ENCODE measurements at places on chromosomes 16 and 17.

DNA sequence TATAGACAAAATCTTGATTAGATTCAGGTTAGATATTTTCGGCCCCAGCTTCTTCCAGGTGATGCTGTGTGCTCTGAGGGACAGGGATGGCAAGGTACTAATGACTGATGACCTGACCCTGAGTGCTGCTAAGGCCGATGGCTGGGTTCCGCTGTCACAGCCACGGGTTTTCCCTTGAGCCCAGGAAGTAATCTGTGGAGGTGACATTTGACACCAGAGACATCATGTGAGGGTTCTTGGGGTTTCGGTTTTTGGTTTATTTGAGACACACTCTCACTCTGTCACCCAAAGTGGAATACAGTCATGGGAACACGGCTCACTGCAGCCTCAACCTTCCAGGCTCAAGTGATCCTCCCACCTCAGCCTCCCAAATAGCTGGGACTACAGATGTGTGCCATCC, 9.8 kb downstream of the OTOP3 start:
- no peak for DNase-seq

DNA sequence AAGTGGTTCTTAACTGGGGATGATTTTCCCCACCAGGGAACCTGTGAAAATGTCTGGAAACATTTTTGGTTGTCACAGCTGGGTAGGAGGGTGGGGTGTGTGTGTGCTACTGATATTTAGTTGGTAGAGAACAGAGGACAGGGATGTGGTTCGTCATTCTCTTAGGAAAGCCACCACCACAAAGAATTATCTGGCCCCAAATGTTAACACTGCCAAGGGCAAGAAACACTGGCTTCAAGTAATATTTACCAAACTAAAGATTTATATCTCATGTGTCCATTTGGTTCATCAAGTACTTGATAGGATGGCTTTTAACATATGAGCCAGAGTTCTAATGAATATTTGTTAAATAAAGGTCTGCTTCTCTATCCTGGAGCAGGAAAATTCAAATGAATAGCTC, 19.5 kb downstream of the MPHOSPH6 start:
- no peak for DNase-seq

GRCh38 chr17:45997624-45998023, 1.4 kb upstream of the STH start:
- no peak for DNase-seq

- DNase-seq, result no peak
These were observed 67.7 kb upstream of the ARL4D start for GRCh38 chr17:43330876-43331639.

- no peak for DNase-seq
These were observed 53.5 kb downstream of the SREBF1 start for GRCh38 chr17:17783116-17783824.

DNA sequence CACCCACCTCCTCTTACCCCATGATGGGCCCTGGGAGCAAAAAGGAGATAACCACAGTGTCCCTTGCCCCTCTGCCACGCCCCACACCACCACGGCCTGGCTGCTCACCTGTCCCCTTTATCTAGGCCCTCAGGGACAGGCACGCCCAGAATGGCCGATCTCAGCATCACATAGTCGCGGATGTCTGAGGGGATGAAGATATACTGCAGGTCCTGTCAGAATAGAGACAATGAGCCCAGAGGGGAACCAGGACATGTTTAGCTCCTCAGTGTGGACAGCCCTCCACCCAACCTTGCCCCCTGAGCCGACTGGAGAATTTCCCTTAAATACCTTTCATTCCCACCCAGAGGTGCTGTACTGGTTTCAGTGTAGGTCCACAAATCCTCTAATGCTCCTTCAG, 15.2 kb downstream of the ST6GALNAC2 start:
- DNase-seq, result no peak

GRCh38 chr16:61829631-61830030, 206.6 kb downstream of the CDH8 start:
- DNase-seq, result no peak

- no peak for DNase-seq
These were observed 20.2 kb downstream of the METTL22 start for GRCh38 chr16:8641671-8642070.

DNA sequence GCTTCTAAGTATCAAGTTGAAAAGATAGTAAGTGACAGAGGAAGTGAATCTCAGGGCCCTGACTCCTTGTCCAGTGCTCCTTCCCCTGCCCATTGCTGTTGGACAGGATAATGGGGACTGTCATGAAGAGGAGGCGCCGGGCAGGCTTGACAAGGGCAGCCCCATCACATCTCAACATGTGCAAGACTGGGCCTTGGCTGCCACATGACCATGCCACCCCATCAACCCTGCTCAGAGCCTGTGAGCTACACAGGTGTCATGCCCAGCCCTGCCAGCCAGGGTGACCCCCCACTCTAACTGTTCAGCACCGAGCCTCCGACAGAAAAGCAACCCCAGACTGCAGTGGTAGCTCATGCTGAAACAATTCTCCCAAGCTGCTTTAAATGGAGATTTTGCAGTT, 171.6 kb downstream of the C16orf78 start:
- no peak for DNase-seq

GRCh38 chr16:60137891-60138290, 1403.8 kb upstream of the GOT2 start:
- DNase-seq, result no peak

GRCh38 chr17:17605729-17606088, 14.2 kb upstream of the PEMT start:
- no peak for DNase-seq

- DNase-seq, result no peak
These were observed 236.4 kb downstream of the KATNIP start for GRCh38 chr16:27786221-27786922.

GRCh38 chr16:49471038-49471727, 97.6 kb downstream of the C16orf78 start:
- DNase-seq, result no peak

DNA sequence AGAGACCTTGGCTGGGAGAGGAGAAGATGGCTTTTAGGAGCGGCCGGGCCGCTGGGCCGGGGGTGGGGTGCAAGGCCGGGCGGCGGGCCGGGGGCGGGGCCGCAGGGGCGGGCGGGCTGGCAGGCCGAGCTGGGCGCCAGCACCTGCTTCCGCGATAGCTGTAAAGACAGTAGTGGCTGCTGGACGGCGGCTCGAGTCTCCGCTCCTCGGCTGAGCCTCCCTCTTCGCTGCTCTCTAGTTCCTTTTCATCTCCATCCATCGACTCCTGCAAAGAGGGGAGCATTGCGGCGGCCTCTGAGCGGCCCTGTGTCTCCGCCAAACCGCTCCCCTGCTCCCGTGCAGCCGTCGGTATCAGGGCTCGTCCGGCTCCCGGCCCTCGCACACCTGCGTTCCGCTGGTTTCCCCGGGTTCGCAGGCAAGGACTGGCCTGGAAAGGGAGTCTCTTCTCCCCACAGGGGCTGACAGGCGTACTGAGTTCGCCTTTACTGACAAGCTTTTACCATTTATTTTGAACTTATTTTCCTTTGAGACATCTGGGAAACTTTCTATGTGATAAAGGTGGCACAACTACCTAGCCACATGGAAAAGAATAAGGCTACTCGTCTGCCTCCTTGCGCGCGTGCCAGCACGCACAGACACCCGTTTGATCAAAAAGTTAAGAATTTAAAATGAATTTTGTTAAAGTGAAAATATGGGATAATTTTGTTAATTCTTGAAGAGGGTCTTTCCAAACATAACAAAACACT, at the start of gene C17orf75:
Gene C17orf75, minus strand, starts transcription at position 317 of the 746 bp plus-strand sequence. Its CDS starts 34 bp downstream, at position 283.
- no peak for DNase-seq

DNA sequence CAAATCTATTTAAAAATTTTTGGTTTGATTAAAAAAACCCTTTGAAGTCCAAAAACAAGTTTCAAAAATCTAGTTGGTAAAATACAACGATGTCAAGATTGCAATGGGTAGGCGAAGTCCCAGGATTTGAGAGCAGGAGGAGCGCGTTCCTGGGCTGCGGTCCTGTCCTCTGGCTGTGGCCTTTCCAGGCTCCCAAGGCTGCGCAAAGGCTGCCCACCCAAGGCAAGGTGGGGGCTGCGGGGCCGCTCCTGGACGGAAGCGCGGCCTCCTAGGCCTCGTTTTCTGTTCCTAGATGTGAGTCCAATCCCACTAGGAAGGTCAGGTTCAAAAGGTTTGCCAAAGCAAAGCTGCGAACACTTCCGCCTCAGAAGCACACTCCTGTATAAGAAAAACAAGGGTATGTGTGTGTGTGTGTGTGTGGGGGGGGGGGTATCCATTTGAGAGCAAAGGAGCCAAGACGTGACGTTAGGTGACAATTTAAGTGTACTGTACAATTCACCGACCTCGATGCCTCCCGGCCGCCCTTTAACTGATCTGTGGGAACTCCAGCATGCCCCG, 9.2 kb downstream of the AHSP start:
- no peak for DNase-seq

DNA sequence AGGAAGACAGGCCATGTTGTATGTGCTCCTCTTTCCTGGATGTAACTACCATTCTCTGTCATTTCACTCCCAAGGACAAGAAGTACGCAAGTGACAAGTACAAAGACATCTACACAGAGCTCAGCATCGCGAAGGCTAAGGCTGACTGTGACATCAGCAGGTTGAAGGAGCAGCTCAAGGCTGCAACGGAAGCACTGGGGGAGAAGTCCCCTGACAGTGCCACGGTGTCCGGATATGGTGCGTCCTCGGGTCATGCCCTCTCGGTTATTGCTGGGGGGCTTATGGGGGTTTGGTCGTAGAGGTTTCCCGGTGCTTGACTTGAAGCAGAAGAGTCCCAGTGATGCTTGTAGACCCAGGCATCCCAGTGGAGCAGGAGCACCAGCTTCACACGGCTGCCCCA, 29.0 kb downstream of the PLD6 start:
- no peak for DNase-seq

GRCh38 chr16:19850131-19850817, 34.4 kb downstream of the GPRC5B start:
- DNase-seq, result no peak

- no peak for DNase-seq
These were observed 58.8 kb upstream of the GRIN2A start for GRCh38 chr16:10240854-10241613.

- no peak for DNase-seq
These were observed 31.6 kb upstream of the ASIC2 start for GRCh38 chr17:33324736-33325135.

- no peak for DNase-seq
These were observed 101.2 kb downstream of the TTC19 start for GRCh38 chr17:16100737-16101400.

- DNase-seq, result no peak
These were observed 36.0 kb downstream of the CLUAP1 start for GRCh38 chr16:3536851-3537250.

DNA sequence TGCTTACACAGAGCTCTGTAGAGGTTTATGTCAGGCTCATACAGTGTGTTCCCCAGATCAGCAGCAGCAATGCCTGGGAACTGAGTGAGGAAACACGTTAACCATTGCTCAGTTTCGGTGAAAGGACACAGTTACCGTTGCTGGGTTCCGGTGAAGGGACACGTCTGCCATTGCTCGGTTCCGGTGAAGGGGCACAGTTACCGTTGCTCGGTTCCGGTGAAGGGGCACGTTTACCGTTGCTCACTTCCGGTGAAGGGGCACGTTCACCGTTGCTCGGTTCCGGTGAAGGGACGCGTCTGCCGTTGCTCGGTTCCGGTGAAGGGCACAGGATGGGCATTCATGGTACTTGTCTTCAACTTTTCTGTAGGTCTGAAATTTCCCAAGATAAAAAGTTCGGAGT, 81.7 kb downstream of the MRM3 start:
- DNase-seq, result no peak

GRCh38 chr17:48860034-48860433, 29.2 kb downstream of the CALCOCO2 start:
- no peak for DNase-seq

DNA sequence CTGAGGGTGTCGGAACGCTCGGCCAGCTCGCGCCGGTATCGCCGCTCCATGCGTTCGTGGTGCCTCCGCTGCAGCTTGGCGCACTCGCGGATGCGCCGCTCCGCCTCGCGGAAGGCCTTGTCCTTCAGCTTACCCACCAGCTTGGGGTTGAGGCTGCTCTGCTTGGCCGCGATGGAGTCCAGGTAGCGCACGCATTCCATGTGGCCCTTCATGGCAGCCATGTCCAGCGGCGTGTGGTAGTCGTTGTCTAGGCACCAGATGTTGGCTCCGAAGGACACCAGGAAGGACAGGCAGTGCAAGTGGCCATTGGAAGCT, 2.8 kb downstream of the USH1G start:
- DNase-seq, result no peak

- DNase-seq, result no peak
These were observed 29.0 kb downstream of the MRC2 start for GRCh38 chr17:62656446-62656845.

DNA sequence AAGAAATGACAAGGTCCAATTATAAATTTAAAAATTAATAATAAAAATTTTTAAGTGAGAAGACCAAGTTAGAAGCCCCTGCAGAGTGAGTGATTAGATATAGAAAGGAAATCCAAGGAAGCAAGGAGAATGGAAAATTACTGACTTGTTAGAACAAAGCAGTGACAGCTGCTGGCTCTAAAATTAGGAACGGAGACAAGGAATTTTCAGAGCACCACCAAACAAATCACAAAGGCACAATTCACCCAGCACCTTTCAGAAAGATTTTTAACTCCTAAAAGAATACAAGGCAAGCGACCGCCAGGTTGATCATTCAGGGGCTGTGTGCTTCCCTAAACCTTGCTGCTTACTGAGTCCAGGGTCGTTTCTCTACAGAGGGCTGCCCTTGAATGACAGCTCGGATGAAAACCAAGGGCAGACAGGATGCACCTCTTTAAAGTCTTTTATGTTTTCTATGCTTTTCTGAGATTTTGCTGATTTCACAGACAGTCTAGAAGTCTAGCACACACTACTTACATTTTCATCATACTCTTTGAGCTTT, 45.4 kb upstream of the GINS3 start:
- DNase-seq, result no peak

DNA sequence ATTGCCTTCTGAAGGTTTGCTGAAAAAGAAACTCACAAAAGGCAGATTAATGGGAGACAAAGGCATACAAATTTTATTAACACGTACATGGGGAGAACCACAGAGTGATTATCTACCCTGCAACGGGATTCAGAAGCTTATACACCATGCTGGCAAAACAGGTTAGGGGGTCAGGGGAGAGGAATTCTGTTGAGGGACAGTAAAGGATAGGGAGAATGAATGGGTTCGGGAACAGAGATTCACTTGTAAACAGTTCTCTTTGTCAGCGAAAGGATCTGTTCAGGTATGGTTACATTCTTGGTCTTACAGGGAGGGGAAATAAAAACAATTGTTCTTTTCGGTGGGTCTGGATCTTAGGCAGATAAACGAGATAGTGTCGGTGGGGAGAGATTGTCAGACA, 54.3 kb upstream of the B4GALNT2 start:
- DNase-seq, result no peak

All from NCI-H1048 (cell line).